ENCODE measurements at places on chromosomes 5 and 9.

- peak; percentile 72 for DNase-seq
These were observed 345.7 kb upstream of the WWC1 start for GRCh38 chr5:167945542-167946384.

GRCh38 chr5:157608972-157609565 lies 33.5 kb upstream of the ADAM19 start:
- DNase-seq = peak; percentile 50

DNA sequence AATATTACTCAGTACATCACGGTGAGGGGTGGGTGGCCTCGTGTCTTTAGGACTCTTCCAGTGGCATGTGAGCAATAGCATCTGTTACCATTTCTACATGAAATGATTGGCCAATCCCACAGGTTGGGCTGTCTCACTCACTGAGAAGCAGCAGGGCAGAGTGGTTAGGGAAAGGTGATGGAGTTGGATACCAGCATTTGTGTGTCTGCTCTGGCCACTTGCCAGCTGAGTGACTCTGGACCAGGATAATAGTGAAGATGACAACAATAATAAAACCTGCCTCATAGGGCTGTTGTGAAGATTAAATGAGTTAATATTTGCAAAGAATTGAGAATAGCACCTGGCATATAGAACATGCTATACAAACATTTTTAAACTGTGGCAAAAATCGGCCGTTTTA lies 42.0 kb downstream of the IQGAP2 start:
- no peak for DNase-seq

DNA sequence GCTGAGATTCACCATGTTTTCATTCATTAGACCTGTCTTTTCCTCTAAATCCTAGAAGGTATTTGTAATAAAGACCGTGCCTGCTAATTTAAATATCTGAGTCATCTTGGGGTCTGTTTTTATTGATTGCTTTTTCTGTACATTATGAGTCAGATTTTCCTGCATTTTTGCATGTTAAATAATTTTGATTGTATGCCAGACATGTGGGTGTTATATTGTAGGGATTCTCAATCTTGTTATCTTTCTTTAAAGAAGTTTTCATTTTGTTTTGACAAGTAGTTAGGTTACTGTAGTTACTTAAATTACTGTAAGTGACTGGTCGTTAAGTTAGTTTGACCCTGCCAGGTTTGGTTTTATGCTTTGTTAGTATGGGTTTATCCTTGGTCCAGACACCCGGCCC lies 35.1 kb downstream of the EXOSC2 start:
- DNase-seq = no peak

DNA sequence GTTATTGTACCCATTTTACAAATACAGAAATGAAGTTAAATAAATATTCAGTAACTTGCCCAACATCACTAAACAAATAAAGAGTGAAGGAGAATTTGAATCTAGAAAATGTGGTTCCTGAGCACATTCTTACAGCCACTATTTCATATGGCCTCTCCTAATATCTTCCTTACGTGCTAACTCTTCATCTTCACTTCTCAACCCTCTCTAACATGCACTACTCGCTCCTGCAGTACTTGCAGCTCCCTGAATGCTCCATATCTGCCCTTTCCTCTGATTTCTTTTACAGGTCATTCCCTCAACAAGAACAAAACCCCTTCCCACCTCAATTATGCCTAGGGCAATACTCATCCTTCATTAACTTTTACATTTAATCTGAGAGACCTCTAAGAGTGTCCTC lies 711.5 kb downstream of the CETN3 start:
- DNase-seq = no peak

DNA sequence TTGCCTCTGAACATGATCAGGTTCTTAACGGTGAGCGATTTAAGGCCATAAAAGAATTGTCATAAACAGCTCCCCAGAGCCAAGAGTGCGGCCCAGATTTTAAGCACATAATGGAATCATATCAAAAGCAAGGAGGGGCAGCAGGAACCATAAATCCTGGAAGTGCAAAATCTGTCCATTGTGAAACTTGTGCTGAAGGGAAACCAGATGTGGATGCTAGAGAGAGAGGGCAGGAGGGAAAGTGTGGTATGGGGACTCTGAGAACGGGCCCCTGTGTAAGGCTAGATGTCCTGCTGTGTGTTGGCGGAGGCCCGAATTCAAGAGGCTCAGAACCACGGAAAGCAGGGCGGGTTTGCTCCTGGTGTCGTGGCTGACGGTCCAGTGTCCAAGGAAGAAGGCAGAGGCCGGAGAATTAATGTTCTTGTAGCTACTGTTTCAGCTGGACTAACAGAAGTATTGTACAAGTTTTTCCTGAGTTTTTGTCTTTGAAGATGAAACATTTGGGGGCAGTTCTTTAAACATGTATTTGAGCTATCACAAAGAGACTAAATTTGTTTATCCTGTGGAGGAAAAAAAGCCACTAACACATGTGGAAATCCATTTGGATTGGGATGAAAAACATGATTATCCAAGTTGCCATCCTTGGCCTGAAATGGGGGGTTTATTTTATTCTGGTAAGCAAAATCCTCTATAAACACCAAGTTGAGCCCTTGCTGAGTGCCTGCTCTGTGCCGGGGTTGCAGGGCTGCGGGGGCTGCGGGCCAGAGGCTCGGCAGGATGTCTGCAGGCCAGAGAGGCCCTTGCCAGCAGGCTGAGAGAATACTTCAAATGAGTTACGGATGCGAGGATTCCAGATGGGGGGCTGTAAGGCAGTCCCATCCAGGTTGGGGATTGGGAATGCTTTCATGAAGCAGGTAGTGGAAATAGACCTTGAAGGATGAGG lies 9.2 kb upstream of the CXCL14 start:
- no peak for DNase-seq

DNA sequence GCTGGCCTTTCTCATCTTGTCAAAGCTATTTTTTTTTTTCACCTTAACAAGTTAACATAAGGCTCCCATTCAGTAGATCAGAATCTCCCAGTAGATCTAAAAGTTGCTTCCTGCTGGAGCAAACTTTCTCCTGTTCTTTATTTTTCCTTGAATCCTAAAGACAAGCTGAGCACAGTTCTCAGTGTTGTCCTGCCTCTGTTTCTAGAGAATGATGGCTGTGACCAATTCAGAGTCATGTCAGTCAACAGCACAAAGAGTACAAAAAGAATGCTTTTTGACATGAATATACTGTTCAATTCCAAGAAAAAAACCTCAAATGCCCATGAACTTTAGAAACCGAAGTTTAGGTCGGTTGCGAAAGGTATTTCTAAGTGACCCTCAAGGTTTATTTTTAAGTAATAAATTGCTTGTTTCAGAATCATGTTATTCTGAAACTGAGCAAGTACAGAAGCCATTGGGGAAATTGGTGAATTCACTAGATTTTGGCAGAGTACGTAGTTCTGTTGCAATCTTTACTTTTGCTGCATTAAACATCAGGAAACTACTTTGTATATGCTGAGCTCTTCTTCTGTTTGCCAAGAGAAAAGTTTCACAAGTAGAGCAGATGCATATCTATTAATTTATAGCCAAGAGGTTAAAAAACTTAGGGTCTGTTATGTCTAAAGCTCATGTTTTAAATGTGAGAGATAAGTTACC lies 161.7 kb upstream of the RPS23 start:
- no peak for DNase-seq

DNA sequence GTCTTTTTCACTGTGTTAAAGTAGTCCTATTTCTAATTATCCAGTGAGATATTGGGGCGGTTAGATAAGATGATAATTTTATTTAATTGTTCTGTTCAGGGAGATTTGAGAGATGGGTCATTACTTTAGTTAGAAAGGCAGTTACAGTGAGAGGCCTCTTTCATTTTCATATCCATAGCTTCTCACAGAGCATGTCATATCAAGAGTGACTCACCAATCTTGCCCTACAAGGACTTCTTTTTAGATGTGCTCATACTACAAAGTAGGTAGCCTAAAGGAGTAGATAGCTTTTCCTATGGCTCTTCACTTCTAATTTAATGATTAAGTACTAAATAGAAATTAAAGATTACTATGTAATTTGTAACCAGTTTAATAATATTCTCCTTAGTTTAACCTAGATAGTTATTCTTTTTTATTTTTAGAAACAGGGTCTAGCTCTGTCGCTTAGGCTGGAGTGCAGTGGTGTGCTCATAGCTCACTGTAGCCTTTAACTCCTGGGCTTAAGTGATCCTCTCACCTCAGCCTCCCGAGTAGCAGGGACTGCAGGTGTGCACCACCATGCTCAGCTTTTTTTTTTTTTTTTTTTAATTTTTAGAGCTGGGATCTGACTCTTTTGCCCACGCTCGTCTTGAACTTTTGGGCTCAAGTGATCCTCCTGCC lies 71.0 kb downstream of the FER start:
- no peak for DNase-seq

GRCh38 chr9:22813529-22813928 lies 366.9 kb downstream of the DMRTA1 start:
- DNase-seq = no peak

DNA sequence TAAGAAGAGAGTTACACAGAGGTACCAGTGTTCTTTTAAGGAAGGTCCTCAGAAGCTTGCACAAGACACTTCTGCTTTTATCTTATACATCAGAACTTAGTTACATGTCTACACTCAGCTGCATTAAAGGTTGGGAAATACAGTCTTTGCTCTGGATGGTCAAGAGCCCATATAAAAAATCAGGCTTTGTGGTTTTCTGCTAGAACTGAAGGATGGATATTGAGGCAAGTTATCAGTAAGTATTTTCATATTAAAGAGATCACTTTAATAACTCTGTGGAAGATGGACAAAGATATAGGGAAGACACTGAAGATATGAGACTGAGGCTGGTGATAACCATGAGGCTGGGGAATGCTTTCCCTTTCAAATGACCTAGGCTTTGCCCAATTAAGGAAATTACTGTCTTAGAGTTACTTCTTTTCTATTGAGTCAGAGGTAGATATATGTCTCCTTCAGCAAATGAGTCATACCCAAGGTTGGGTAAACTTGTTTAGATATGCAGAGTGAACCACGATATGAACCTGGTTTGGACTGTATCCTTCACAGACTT lies 87.0 kb upstream of the TNC start:
- no peak for DNase-seq

- DNase-seq = no peak
These were observed 26.9 kb upstream of the LTC4S start for GRCh38 chr5:179766726-179767455.

GRCh38 chr5:113806250-113806649 lies 292.8 kb downstream of the YTHDC2 start:
- DNase-seq = no peak

DNA sequence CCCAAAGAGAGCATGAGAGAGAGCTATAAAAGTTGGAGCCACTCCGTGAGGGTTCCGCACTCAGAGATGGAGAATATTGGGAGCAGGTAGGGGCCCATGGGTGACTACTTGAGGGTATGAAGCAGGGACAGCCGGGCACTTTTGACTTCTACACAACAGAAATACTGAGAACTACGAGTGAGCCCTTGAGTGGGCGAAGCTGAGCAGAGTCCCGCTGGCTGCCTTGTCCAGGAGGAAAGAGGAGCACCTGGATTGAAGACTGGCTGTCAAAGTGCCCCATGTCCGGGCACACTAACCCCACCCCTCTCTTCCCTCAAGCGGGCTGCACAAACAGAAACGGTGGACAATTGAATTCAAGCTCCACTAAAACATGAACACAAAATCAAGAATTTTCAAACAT lies 33.6 kb downstream of the FYB1 start:
- no peak for DNase-seq

DNA sequence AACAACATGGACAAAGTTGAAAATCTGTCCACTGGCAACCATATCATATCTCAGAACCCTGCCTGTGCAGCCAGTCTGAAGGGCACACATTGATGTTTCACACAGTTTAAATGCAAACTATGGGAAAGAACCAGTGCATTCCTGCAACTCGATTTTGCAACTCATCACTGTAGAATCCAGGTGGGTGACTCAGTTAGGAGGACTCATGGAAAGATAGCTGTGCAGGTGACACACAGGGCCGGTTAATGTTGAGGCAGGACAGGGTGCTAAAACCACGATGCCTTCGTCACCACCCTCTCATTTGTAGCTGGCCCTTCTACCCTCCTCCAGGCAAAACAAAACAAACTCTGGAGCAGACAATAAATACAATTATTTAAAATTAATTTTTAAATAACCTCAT lies 62.8 kb downstream of the TLE1 start:
- no peak for DNase-seq

DNA sequence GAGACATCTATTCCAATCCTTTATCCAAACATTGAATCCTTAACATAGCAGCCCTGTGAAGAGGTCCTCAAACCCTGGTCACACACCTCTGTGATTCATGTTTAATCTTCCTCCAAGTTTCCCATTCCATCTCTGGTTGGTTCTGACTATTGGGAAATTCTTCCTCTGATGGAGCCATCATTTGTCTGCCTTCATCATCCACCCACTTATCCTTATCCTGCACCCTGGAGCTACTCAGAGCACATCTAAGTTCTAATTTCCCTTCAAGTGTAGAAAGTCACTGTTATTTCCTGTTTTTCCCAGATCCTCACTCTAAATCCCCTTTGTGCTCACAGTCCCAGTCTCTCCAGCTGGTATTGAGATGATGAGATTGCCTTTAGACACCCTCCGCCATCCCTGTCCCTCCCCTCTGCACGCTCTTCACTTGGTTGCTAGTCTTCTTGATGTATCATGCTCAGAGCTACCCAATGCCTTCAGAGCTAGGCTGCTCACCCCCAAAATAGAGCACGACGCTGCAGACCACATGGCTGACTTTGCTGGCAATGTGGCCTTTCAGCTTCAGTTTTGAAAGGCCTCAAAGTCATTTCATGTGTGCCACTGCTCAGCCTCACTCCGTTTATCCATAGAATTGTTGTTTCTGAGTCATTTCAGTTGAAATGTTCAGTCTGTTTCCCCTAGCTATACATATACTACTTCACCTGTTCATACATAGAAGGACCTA lies 154.3 kb downstream of the PALM2AKAP2 start:
- DNase-seq = no peak

- no peak for DNase-seq
These were observed 478.9 kb downstream of the HTR1A start for GRCh38 chr5:63483338-63483737.

DNA sequence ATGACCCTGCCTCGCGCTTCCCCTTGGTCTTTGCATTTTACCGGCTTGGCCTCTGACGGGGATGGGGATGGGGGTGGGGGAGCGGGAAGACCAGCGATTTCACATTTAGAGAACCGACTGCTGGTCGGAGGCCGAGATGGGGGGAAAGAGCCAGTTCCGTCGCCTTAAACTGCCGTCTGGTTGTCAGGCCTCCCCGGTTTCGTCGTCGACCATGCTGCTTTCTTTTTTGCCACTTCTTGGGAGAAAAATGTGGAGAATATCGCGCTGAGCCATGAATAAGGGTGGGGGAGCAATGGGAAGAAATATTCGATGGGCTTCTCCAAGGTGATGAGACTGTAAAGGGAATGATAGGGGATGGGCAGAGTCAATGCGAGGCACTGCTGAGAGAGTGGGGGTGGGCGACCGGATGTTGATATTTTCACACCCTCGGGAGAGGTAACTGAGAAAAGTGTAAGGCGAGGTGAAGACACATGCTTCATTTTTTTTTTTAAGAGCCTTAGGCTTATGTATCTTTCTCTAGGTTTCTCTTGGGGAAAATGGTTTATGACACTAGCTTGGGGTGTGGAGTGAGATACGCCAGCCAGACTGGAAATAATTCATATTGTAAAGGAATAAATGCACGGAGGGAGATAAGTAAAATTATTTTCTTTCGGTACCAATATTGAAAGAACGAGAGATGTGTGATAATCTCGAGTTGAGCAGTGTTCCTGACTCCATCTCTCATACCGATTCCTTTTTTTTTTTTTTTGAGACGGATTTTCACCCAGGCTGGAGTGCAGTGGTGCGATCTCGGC lies 1.1 kb downstream of the KIF2A start:
- no peak for DNase-seq

GRCh38 chr9:11973011-11973410 lies 720.2 kb upstream of the TYRP1 start:
- no peak for DNase-seq
